Epithelial cell of proximal tubule (primary cell): ENCODE measurements at places on chromosomes 12 and 14. TPM values are rescaled to one million over a fixed set of nuclear protein-coding genes. Genes with fewer than 3 reads are reported as not detected.

DNA sequence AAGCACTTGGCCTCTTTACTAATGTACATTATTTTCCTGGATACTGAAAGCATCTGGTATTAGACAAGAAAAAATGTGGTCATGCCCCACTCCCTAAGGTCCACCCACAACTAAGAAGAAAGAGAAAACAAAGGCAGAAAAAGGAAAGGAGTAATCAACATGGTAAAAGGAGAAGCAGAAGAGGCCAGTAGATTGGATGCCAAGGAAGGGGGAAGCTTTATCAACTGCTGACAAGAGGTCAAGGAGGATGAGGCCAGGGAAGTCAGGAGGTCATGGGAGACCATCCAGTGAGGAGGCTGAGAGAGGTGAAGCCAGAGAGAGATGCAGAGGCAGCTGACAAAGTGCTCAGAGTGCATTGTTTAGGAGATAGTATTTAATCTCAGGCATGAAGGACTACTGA is 383.5 kb downstream of the ZFP36L1 start:
- DNase-seq: no peak

DNA sequence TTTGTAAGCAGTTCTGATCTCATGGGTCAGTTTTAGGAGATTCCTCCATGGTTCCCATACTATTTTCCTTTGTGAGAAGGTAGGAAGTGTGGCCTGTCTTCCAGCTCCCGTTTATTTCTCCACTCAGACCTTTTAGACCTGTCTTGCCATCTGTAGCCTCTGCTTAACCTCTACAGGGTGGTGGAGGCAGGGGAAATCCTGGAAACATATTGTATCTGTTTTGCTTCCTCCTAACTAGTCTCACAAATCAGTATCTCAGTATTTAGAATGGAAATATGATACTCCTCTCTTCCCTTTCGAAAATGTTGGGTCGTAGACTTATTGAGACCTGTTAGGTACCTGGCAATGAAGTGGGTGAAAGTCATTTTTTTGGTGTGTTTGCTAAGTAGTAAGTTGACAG is 399.4 kb upstream of the RGS6 start:
- no peak for DNase-seq

DNA sequence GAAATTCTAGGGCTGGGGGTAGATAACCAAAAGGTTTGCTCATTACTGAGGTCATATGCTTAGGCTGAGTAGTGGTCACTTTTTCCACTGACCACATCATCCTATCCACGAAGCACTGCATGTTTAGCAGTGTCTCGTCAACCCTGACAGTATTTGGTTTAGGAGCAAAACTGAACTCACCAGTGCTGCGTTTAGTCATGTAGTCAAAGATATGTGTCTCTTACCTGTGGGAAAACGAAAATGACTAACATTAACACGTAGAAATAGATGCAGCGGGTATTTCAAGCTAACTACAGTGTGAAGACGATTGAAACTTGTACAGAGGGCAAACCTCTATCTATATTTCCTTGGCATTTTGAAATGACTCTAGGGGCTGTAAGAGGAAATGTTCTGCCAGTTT is 34.6 kb downstream of the MTHFD1 start:
- no peak for DNase-seq

DNA sequence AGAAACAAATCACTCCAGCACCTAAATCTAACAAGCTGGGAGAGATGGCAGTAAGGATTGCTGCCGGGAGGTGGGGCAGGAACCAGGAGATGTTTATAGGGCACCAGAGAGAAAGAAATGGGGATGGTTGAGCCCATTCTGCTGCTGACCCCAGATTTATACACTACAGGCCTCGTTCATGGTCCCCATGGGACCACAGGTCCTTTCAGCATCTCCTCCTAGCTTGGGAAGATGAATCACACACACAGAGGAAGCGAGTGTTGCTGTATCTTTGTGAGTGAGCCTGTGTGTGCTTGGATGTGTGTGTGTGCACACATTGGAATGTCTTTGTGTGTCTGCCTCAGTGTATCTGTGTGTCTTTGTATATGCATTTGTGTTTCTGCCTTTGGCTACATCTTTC is 49.7 kb upstream of the FICD start:
- DNase-seq: no peak

GRCh38 chr12:23290627-23291330 is 658.7 kb downstream of the SOX5 start:
- DNase-seq: no peak

DNA sequence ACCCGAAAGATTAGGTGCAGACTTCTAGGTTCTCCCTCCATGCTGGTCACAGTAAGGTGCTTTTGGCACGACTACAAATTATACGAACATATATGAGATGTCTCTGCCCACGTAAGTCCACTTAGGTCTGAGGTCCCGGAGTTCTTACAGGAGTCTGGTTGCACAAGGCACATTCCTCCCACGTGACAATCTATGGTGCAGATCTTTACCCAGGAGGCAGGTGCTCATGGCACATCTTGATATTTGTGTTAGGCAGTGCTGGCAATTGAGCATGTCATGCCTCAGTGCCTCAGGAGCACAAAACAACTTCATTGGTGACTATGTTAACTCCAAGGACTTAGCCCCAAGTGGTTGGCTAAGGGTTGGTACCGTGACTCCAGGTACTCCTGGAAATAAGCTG is 92.0 kb upstream of the AMN1 start:
- no peak for DNase-seq

- DNase-seq: no peak
These were observed 418.1 kb downstream of the LRIG3 start for GRCh38 chr12:58502226-58502625.

GRCh38 chr12:46386877-46387629 is 14.5 kb upstream of the SLC38A2 start:
- DNase-seq: no peak

The TMEM119 gene
- total RNA-seq: 0.06 TPM in 1 of 2 replicates, not detected in the other

- DNase-seq: no peak
These were observed 13.0 kb upstream of the TPCN1 start for GRCh38 chr12:113208041-113208934.

DNA sequence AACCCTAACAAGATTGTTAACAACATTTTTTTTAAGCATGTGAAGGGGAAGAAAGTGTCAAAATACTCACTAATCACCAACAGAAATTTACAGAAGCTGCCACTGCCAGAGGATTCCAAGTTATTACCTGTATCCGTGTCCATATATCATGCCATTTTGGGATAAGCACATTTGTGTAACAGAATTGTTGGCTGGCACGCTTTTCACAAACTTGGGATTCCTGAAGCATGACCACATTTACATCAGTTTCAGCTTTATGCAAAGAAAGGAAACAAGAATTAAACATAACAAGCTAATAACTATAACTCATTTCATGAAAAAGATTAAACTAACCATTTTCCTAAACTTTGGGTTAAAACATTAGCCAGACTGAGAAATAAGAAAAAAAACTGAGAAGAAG is 5.9 kb downstream of the NEMP1 start:
- no peak for DNase-seq

DNA sequence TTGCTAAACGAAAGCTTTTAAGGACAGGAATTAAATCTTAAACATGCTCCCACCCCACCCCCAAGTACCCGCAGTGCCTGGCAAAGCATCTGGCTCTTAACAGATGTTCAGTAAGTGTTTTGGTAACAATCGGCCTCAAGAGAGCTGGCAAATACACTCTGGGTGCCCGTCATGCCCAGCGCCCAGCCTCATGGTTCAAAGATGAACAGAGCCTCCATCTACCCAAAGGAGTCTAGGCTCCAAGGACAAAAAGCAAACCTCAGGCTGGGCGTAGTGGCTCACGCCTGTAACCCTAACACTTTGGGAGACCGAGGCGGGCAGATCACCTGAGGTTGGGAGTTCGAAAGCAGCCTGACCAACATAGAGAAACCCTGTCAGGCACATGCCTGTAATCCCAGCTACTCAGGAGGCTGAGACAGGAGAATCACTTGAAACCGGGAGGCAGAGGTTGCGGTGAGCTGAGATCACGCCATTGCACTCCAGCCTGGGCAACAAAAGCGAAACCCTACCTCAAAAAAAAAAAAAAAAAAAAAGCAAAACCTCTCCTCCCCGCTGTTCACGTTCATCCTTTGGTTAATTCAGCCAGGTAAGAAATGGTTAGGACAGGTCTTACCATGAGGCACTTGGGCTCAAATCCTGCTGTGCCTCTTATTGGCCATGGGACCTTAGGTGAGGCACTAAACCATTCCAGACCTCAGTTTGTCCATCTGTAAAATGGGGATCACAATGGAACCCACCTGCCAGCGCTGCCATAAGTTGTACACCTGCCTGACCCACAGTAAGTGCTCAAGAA is 151.3 kb downstream of the BCL11B start:
- no peak for DNase-seq

GRCh38 chr14:23537351-23538049 is 14.1 kb downstream of the ZFHX2 start:
- DNase-seq: no peak

GRCh38 chr12:50785406-50786001 is 21.6 kb downstream of the ATF1 start:
- DNase-seq: no peak

GRCh38 chr12:54229624-54230212 is 40.9 kb upstream of the SMUG1 start:
- DNase-seq: peak; percentile 97

DNA sequence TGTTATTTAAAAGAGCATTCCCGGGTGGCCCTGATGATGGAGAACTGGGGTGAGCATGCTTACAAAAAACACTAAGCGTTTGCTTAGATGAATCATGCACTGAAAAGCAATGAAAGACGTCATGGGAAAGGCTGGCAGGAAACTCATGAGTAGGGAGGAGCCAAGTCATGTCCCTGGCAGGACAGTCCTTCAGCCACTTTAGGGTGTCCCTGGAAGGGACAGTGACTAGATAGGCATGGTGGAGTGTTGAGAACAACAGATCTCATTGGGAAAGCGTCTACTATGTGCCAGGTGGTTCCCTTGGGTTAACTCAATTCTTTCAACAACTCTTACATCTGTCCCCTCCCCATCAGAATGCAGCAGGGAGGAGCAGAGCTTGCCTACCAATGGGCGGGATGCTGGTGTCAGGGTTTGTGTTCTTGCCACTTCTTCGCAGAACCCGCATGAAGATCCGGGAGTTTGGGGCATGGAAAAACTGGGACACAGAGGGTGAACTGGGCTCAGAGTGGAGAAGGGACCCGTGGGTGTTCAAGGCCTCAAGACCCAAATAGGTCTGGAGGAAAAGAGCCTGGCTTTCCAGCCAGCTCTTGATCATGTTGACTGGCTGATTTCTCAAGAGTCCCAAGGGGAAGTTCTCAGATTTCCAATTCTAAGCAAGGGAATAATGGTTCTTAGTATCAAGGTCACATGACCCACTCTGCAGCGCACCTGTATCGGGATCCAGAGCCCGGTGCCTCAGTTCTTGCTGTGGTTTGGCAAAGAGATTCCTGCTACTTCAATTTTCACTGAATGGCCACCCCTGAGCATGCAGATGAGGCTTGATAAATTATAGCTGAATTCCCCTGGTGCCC is 653.9 kb upstream of the TBX3 start:
- DNase-seq: peak; percentile 53

DNA sequence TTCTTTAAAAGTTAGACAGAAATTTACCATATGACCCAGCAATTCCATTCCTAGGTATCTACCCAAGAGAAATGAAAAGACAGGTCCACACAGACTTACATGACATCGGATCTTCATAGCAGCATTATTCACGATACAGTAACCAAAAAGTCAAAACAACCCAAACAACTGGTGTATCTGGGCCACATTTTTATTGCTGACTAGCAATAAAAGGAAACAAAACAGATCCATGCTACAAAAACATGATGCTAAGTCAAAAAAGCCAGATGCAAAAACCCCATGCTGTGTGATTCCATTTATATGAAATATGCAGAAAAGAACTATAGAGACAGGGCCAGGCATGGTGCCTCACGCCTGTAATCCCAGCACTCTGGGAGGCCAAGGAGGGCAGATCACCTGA is 12.9 kb downstream of the TMEM120B start:
- no peak for DNase-seq

DNA sequence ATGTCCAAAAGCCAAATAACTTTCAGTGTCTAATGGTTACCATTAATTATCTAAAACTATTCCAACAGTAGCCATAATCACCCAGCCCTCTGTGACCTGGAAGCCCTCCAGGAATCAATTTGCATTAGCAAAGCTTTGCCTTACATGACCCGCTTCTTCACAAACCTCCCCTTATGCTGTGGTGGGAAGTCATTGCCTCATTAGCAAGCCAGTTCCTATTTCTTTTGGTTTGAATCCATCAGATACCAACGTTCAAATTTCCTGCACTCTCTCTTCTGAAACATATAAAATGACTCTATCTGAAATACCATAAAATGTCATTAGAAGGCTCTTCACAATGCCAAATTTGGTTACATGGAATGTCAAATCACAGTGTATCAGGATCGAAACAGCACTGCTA is 268.3 kb upstream of the PRKD1 start:
- DNase-seq: no peak
